ENCODE measurements at places on chromosomes 7 and 10. TPM values are rescaled to one million over a fixed set of nuclear protein-coding genes. Genes with fewer than 3 reads are reported as not detected.

VPS41 gene
- 92.9 TPM for total RNA-seq

HOXA5 gene
- total RNA-seq: not detected

DNA sequence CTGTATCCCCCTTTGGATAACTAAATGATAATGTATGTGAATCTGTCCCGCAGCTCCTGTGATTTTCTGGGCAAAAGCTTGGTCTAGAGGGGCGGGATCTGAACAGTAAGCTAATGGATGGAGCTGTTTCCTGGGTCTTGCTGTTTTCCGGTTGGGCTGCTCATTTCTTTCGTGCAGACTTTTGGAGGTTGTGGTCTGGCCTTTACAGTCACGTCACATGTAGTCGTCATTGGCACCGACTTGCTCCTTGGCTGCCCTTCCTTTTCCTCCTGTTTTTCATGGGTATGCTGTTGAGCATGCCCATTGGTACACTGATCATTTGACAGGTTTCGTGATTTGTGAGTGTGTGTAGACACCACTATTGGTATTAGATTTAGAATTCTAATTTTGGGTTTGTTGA lies 2.0 kb downstream of the FBH1 start:
- no peaks in the 10 kb centered on the region for H3K27me3 ChIP-seq
- H3K4me1 ChIP-seq: peaks cover 26% of the 10 kb centered on the region
- no peak overlapping the region for H3K27ac ChIP-seq

DNA sequence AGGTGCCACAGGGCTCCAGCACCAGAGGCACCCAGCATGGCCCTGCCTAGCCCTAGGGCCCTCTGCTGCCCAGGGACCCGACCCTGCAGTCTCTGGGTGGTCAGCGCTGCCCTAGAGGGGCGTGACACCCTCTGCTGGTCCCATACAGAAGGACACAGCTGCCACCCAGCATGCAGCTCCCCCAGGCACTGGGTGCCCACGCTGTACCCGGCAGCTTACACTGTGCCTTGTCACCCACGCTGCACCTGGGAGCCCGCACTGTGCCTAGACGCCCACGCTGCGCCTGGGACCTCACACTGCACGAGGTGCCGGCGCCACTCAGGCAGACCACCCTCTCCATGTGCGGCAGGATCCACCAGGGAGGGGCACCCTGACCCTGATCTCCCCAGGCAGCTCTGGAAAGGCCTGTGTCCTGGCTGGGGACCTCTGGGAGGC lies 55.2 kb downstream of the PWWP2B start:
- no peaks in the 10 kb centered on the region for H3K36me3 ChIP-seq
- DNase-seq: no peak
- no peaks in the 10 kb centered on the region for H3K27me3 ChIP-seq
- peaks cover 11% of the 10 kb centered on the region for H3K4me1 ChIP-seq
- H3K4me3 ChIP-seq: no peak overlapping the region

- no peaks in the 10 kb centered on the region for H3K4me1 ChIP-seq
- no peaks in the 10 kb centered on the region for H3K36me3 ChIP-seq
- no peak for DNase-seq
- H3K4me3 ChIP-seq: no peak overlapping the region
- H3K27me3 ChIP-seq: no peaks in the 10 kb centered on the region
- no peak overlapping the region for H3K27ac ChIP-seq
These were observed 23.5 kb upstream of the GPR26 start for GRCh38 chr10:123642697-123643096.

Data from astrocyte (in vitro differentiated cells and primary cell).